ENCODE measurements at places on chromosomes 13 and 19.

DNA sequence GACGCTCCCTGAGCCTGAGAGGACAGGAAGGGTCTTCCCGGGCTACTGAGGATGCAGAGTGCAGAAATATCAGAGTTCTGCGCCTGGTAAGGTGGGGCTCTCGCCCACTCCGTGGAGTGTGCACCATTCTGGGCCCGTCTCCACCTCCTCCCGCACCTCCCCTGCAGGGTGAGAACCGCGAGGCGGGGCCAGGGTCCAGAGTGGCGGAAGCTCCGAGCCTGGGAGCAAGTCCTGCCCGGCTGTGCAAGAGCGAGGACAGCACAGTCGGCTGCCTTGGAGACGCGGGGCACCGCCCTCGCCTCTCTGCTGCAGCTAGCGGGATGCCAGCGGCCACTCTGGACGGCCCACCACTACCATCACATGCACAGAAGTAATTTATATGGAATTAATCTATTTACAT lies 2304.4 kb downstream of the PCDH9 start:
- DNase-seq: no peak

DNA sequence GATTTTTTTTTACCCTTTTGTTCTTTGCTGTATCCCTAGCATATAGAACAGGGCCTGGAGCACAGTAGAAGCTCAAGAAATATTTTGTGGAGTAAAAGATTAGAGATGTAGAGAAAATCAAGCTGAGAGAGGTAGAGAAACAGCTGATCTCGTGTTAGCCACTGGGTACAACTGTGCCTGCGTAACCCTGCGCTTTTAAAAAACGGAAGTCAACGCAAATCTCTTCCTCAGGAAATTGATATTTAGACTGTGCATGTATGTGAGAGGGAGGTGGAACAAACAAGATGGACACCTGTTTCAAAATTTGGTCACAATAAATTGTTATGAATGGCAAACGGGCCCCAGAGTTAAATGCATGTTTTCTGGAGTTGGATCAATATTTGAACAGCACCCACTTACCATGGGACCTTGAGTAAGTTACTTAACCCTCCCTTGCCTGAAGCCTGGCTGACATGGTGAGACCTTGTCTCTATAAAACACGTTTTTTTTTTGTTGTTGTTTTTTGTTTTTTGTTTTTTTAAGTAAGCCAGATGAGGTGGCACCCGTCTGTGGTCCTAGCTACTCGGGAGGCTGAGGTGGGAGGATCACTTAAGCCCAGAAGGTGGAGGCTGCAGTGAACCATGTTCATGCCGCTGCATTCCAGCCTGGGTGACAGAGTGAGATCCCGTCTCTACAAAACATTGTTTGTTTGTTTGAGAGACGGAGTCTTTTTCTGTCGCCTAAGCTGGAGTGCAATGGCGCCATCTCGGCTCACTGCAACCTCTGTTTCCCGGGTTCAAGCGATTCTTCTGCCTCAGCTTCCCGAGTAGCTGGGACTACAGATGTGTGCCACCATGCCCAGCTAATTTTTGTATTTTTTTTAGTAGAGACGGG lies 3.3 kb upstream of the EPOR start:
- no peak for DNase-seq

GRCh38 chr13:85283408-85283807 lies 515.8 kb downstream of the SLITRK6 start:
- peak; percentile 26 for DNase-seq

DNA sequence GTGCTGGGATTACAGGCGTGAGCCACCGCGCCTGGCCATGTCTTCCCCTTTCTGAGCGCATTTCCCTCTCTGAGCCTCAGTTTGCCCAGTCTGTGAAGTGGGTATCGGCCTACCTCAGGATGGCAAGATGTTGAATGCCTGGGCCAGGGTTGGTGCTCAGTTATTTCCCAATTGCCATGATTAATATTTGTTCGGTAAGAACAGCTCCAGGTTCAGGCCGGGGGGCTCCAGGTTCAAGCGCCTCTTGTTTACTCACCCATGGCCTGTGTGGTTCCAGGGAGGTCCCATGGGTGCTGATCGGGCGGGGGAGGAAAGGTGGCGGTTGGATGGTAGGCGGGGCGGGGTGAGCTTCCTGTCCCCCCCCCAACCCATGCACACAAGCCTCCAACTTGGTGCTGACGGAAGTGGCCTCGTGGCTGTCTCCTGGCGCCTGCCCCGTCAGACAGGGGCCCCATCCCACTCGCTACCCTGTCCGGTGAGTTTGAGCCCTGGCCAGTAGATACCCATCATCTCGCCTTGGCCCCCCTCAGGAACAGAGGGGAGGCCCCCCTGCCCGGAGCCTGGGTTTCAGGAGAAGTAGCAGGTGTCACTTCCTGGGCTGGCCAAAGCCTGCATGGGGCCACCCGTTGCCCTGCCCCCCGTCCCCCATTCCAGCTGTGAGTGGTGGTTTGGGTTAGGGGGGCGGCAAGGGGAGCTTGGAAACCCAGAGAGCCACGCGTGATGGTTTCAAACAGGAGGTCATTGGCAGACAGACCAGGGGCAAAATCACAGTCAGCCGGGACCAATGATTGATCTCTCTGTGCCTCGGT lies at the start of gene FCHO1:
TSS of gene FCHO1 (plus strand) at position 375 of the 809 bp plus-strand sequence. CDS start 3,688 bp downstream, outside the sequence.
- DNase-seq: no peak

DNA sequence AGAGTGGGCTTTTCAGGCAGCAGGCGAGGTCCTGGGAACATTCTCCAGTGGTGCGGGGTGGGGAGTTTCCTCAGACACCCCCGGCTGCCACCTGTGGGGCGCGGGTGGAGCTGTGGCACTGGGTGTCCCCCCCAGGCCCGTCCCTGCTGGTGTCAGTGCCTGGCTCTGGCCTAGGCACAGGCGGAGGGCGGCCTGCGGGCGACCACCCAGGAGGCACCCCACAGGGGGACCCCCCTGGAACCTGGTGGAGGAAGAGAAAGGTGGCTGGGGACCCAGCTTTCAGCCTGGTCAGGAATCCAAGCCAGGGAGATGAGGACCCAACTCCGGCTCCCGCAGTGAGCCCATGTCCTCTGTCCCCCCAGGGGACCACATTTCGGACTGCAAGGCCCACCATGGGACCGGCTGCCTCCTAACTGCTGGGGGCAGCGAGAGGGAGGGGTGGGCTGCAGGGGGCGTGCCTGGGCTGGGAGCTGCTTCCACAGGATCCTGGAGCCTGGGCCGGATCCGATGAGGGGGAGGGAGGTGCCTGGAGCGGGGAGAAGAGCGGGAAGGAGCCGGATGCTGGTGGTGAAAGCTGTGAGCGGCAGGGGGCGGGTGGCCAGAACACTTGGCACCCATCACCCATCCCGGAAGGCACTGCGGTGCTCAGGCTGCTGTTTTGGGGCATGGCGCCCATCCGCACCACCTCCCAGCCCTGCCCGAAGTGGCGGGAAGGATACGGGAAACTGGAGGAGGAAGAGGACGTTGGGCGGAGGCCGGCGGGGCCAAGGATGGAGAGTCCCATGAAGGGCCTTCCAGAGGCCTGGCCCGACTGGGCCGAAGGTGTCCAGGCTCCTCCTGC lies 5.5 kb upstream of the CTXN1 start:
- DNase-seq: no peak

DNA sequence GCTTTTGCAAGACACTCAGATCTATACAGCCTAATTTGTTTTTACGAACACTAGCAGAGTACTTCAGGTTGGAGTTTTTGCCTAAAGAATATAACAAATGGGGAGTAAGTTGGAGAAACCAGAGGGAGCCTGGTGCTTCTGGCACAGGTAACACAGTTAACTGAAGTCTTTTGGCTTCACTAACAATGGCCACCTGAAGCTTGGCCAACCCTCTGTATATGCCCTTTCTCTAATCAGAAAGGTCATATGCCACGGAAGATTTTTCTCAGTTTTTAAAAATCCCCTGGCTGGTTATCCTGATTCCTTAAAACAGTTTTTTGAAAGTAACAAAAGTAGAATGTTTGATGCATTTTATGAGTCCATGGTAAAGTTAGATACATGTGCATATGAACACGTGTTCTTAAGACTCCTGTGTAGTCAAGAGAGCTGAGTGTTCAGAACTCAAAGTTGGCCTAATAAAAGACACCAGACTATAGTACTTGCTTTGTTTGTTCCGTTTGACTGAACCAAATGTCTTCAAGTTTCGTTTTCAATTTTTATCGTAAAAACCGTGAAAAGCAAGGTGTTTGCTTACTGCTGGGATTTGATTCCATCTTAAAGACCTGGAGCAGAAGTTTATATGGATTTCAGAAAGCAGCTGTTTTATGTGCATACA lies 137.5 kb downstream of the KCNRG start:
- DNase-seq: no peak

DNA sequence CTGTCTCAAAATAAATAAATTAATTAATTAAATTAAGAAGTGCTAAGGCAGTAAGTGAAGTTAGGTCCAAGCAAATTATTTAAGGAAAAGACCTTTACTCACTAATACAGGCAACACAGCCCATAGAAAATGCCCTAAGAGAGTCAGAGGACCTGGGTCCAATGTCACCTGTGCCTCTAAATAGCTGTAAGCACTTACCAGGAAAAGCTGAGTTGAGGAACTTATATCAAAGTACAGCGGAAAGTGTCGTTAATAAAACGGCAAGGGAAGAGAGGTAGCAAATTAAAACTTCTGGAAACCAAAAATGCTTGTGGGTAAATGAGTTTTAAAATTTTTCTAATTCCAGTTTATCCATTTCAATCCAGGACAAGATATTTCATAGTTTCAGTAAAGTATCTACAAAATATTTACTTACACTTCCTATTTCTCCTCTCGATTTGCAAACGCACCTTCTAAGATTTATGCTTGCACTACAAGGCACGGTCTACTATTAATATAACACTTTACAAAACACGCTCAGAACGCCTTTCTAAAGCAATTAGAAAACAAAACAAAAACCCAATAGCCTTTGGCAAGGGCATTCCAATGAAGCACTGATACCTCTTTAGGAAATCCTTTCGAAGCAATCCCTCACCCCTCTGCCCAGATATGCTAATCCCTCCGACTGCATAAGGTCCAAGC lies 963 bp downstream of the VPS36 start:
- DNase-seq: no peak

DNA sequence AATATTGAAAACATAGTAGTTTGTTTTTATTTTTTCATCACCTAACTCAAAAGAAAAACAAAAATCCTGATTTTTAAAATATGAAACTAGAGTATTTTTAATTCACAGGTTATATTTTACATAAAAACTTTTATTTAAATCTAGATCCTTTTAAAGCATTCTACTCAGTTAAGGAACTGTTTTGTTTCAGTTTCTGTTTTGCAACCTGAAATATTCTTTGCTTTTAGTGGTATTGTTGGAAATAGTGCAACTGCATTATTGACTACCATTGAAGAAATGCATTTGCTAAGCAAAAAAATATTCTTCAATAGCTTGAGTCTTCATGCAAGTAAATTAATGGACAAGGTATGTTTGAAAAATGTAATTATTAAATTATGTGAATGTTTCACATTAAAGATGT lies 43.8 kb downstream of the COG6 start:
- no peak for DNase-seq

DNA sequence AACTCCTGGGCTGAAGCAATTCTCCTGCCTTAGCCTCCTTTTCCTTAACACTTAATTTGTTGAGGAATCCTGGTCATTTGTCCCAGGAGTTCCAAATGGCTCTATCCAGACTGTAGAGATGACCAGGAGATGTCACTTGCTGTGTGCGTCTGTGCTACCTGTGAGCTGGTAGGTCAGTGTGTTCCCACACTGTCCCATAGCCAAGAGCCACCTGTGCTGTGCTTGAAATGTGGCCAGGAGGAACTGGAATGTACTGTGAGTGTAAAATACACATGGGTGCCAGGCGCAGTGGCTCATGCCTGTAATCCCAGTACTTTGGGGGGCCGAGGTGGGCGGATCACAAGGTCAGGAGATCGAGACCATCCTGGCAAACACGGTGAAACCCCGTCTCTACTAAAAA lies 29.4 kb upstream of the KDM4B start:
- DNase-seq: no peak

- no peak for DNase-seq
Measured at GRCh38 chr19:40717880-40718773, 1.2 kb downstream of the ITPKC start.

GRCh38 chr13:66977161-66977560 lies 253.0 kb downstream of the PCDH9 start:
- DNase-seq: no peak

GRCh38 chr13:60838581-60838980 lies 441.6 kb downstream of the TDRD3 start:
- no peak for DNase-seq

GRCh38 chr13:24663586-24663985 lies 16.6 kb upstream of the ATP12A start:
- DNase-seq: no peak

- DNase-seq: peak; percentile 52
Measured at GRCh38 chr19:1110809-1111640, 7.2 kb downstream of the GPX4 start.

All from NCI-H226 (cell line).